GM12878 (cell line): ENCODE measurements at places on chromosomes 2 and 18. TPM values are rescaled to one million over a fixed set of nuclear protein-coding genes. Genes with fewer than 3 reads are reported as not detected.

- no peak for DNase-seq
- no peak overlapping the region for H3K4me3 ChIP-seq
Observed at GRCh38 chr2:11705063-11705462, 35.1 kb upstream of the NTSR2 start.

The FHOD3 gene
- 10.7 and 11.4 TPM in 2 replicates for total RNA-seq

- H3K4me3 ChIP-seq, result no peak overlapping the region
- no peaks in the 10 kb centered on the region for H3K27me3 ChIP-seq
- H3K36me3 ChIP-seq, result peaks cover 10% of the 10 kb centered on the region; the same call in 1 of the 2 replicates
- H3K27ac ChIP-seq, result no peak overlapping the region
Observed at GRCh38 chr18:45887585-45887984, 62.1 kb downstream of the SIGLEC15 start.

- no peak for DNase-seq
- no peak overlapping the region for H3K27ac ChIP-seq
- H3K4me3 ChIP-seq, result no peak overlapping the region
Observed at GRCh38 chr2:109677835-109678580, 63.8 kb downstream of the SOWAHC start.

GRCh38 chr2:206832873-206833272 is 67.5 kb downstream of the FASTKD2 start:
- H3K4me3 ChIP-seq, result no peak overlapping the region
- no peak overlapping the region for H3K27ac ChIP-seq
- H3K4me1 ChIP-seq, result no peaks in the 10 kb centered on the region
- no peak for DNase-seq
- no peaks in the 10 kb centered on the region for H3K36me3 ChIP-seq
- no peaks in the 10 kb centered on the region for H3K27me3 ChIP-seq

GRCh38 chr18:66682855-66683322 is 79.0 kb upstream of the CDH19 start:
- H3K36me3 ChIP-seq, result no peaks in the 10 kb centered on the region
- H3K4me1 ChIP-seq, result no peaks in the 10 kb centered on the region
- H3K4me3 ChIP-seq, result no peak overlapping the region
- no peaks in the 10 kb centered on the region for H3K27me3 ChIP-seq
